Endothelial cell of umbilical vein (primary cell): ENCODE measurements at places on chromosomes 4 and X. TPM values are rescaled to one million over a fixed set of nuclear protein-coding genes. Genes with fewer than 3 reads are reported as not detected.

The RTL3 gene
- not detected in 2 replicates for total RNA-seq

The HOPX gene
- total RNA-seq: 0.62 and 5.8 TPM in 2 replicates

The CD40LG gene
- not detected in 2 replicates for total RNA-seq

The TMEM47 gene
- 22.2 and 26.8 TPM in 2 replicates for total RNA-seq

The SHROOM4 gene
- 57.5 and 58.7 TPM in 2 replicates for total RNA-seq

The SLC38A5 gene
- total RNA-seq: 25.1 and 28.8 TPM in 2 replicates

The XAGE1A gene
- not detected in 2 replicates for total RNA-seq

DNA sequence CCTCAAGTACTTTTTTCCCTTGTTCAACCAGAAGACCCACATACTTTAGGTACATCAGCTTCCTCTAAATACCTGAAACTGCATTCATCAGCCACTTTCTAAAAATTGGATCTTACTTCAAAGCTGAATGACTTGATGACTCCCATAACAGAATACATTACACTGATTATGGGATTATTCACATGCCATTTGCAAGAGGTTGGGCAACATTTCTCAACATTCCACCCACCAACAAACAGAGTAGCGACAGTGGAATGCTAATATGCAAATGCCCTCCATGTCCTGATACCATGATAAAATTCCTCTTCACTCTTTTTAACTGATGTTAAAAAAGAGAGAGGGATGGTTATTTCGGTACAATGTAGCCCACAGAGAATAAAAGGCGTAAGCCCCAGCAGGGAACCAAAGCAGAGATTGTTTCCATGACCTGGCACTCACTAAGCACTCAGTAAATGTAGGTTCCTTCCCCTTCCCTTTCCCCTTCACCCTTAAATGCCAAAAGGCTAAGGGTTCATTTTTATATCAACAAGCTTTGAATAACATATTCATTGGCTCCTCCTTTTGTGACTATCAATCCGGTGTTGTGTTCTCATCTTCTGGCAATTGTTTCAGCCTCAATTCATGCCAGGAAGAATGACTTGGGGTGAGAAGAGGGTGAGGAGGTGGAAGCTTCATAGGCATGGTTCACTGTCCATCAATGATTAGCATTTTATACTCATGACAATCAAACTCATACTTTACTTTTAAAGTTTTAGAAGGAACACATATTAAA, 317.2 kb downstream of the DHX15 start:
- H3K4me3 ChIP-seq: no peak overlapping the region
- H3K27ac ChIP-seq: no peak overlapping the region
- no peaks in the 10 kb centered on the region for H3K4me1 ChIP-seq
- no peaks in the 10 kb centered on the region for H3K27me3 ChIP-seq
- DNase-seq: no peak

GRCh38 chr4:154529728-154530519, 20.3 kb downstream of the PLRG1 start:
- DNase-seq: no peak
- no peak overlapping the region for H3K4me3 ChIP-seq
- no peaks in the 10 kb centered on the region for H3K36me3 ChIP-seq
- peaks cover 3% of the 10 kb centered on the region for H3K27me3 ChIP-seq
- no peak overlapping the region for H3K27ac ChIP-seq

GRCh38 chr4:40837094-40837870, 87.5 kb downstream of the NSUN7 start:
- no peak overlapping the region for H3K4me3 ChIP-seq
- no peak overlapping the region for H3K27ac ChIP-seq
- peaks cover 4% of the 10 kb centered on the region for H3K4me1 ChIP-seq
- H3K27me3 ChIP-seq: no peaks in the 10 kb centered on the region

- H3K4me1 ChIP-seq: peaks cover 2% of the 10 kb centered on the region
- H3K27ac ChIP-seq: no peak overlapping the region
- H3K4me3 ChIP-seq: no peak overlapping the region
- no peak for DNase-seq
- no peaks in the 10 kb centered on the region for H3K27me3 ChIP-seq
Measured at GRCh38 chr4:88828842-88829571, 131.4 kb upstream of the NAP1L5 start.

GRCh38 chrX:150226223-150226965, 136.7 kb upstream of the MAMLD1 start:
- no peaks in the 10 kb centered on the region for H3K36me3 ChIP-seq
- no peak for DNase-seq
- no peak overlapping the region for H3K4me3 ChIP-seq

DNA sequence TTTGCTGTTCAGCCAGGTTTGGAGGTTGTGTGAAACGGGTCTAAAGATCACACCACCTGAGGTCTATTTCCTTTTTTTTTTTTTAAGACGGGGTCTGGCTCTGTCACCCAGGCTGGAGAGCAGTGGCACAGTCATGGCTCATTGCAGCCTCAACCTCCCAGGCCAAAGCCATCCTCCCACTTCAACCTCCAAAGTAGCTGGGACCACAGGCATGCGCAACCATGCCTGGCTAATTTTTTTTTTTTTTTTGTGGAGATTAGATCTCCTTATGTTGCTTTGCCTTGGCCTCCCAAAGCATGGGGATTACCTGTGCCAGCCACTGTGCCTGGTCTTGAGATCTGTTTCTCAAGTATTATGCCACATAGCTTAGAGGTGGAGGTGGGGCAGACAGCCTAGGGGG, 49.2 kb upstream of the ELOVL6 start:
- no peaks in the 10 kb centered on the region for H3K4me1 ChIP-seq
- no peak for DNase-seq
- H3K27me3 ChIP-seq: no peaks in the 10 kb centered on the region
- no peak overlapping the region for H3K4me3 ChIP-seq

DNA sequence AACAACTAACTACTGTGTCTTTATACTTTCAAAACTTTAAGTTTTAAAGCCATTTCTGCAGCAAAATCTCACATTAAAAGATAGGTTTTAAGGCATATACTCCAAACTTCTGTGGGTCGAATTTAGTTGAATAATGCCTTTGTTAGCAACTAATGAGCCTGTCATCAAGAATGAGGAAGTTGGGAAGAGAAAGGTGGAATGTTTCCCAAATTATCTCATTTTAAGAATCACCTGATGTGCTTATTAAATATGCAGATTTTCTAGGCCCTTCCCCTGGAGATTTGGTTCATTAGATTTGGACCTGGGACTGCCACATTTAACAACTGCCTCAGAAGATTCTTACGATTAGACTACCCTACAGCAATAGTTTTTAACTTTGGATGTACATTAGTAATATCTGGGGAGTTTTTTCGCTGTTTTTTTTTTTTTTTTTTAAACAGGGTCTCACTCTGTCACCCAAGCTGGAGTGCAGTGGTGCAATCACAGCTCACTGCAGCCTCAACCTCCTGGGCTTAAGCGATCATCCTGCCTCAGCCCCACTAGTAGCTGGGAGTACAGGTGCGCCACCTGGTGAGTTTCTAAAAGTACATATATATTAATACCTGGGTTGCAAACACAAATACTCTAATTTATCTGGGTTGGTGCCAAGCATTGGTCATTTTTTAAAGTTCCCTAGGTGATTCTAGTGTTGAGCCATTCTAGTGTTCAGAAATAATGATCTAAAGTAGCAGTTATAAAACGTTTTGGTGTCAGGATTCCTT, 16.1 kb upstream of the TASL start:
- DNase-seq: no peak
- no peaks in the 10 kb centered on the region for H3K4me1 ChIP-seq
- H3K27me3 ChIP-seq: no peaks in the 10 kb centered on the region
- no peak overlapping the region for H3K4me3 ChIP-seq

DNA sequence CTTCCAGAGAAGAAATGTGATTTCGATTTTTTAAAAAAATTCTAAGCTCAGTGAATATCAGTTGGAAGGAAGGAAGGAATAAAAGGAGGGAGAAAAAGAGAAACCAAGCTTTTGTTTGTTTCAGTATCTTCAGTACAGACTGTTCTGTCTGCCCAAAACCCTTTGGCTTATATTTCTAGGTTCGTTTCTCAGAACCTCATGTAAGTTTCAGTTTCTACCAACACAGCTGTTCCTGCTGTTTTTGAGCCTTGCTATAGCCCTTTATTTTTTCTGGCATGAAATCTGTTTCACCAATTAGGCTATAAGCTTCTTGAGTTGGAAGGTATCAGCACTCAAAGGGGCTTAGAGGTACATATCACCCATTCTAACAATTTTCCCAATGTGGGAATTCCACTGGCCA, 157.9 kb downstream of the GBA3 start:
- DNase-seq: no peak
- no peak overlapping the region for H3K27ac ChIP-seq
- no peak overlapping the region for H3K4me3 ChIP-seq
- no peaks in the 10 kb centered on the region for H3K36me3 ChIP-seq
- no peaks in the 10 kb centered on the region for H3K4me1 ChIP-seq

- H3K27ac ChIP-seq: no peak overlapping the region
- DNase-seq: no peak
- no peak overlapping the region for H3K4me3 ChIP-seq
- H3K36me3 ChIP-seq: peaks cover 12% of the 10 kb centered on the region
Measured at GRCh38 chr4:94574616-94575015, 122.9 kb downstream of the PDLIM5 start.

- H3K4me1 ChIP-seq: peaks cover 3% of the 10 kb centered on the region
- peak; percentile 66 for DNase-seq
- H3K27ac ChIP-seq: no peak overlapping the region
- no peak overlapping the region for H3K4me3 ChIP-seq
- no peaks in the 10 kb centered on the region for H3K36me3 ChIP-seq
- H3K27me3 ChIP-seq: no peaks in the 10 kb centered on the region
Measured at GRCh38 chr4:92791871-92792440, 488.2 kb downstream of the GRID2 start.

DNA sequence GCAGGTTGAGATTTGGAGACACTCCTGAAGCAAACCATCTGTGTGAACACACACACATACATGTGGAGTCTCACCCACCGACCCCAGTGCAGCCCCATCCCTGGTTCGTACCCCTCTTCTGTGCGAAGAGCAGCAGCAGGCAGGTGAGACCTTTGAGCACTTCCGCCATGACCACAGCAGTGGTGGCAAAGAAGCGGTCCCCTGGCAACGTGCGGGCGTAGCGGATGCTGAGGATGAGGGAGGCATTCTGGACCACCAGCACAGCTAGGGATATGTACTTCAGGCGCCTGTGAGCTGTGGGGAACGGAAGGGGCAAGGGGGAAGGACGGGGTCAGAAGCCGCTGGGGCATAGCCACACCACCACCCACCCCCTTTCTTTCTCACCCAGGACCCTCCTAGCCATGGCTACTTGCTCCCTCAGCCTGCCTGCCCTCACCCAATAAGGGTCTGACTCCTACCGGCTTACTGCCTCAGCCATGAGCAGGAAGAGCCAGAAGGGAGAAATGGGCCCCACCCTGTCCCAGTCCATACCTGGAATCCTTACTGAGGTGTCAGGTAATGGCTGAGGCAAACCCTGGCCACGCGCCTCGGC, 1.6 kb downstream of the SLC35A2 start:
- no peak for DNase-seq
- peaks cover 9% of the 10 kb centered on the region for H3K4me1 ChIP-seq
- no peaks in the 10 kb centered on the region for H3K27me3 ChIP-seq
- H3K36me3 ChIP-seq: no peaks in the 10 kb centered on the region

GRCh38 chrX:124033821-124034220, 72.3 kb downstream of the STAG2 start:
- H3K4me1 ChIP-seq: no peaks in the 10 kb centered on the region
- DNase-seq: no peak
- no peak overlapping the region for H3K27ac ChIP-seq
- H3K36me3 ChIP-seq: no peaks in the 10 kb centered on the region

DNA sequence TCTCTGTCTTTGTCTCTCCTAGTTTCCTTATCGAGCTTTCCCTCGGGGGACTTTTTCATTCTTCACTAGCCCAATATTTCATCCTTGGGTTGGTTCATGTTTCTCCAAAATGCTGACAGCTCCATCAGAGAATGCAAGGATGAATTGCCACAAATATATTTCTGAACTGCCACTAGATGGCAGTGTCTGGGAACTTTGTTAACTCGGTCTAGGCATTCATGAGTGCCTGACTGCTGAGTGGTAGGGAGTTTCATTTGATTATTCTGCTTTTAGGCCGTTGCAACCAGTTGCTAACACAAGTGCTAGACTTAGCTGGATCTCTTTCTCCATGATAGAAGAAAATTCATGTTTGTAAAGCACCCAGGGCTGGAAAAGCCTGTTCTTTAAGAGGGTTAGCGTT, 73.5 kb upstream of the RAP2C start:
- H3K27ac ChIP-seq: no peak overlapping the region
- H3K4me3 ChIP-seq: no peak overlapping the region
- H3K27me3 ChIP-seq: no peaks in the 10 kb centered on the region
- H3K4me1 ChIP-seq: no peaks in the 10 kb centered on the region
- peak; percentile 35 for DNase-seq

DNA sequence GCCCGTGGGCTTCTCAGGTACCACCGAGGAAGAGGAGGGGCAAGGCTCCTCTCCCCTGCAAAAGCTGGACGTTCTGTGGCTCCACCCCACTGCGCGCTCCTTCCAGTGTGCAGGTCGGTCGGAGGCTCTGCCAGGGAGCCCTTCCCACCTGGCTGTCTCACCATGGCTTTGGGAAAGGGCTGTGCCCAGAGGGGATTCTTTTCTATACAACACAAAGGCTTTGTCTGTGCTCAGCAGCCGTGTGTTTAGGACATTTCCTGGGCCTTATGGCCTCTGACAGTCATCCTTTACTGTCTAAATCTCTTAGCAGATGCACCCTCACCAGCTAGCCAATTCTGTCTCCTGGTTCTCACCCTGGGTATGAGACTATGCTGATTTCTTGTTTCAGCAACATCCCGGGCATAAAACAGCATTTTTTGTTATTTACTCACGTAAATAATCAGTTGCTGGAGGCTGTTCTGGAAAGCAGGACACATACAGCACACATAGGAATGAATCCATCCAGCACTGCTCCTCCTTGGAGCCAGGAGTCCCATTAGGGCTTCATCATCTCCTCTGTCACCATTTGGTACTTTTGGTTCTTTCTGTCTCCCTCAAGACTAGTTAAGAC, 20.4 kb upstream of the ATXN3L start:
- H3K4me3 ChIP-seq: no peak overlapping the region
- no peak for DNase-seq
- H3K27ac ChIP-seq: peak overlapping the region; percentile 90
- H3K27me3 ChIP-seq: no peaks in the 10 kb centered on the region

DNA sequence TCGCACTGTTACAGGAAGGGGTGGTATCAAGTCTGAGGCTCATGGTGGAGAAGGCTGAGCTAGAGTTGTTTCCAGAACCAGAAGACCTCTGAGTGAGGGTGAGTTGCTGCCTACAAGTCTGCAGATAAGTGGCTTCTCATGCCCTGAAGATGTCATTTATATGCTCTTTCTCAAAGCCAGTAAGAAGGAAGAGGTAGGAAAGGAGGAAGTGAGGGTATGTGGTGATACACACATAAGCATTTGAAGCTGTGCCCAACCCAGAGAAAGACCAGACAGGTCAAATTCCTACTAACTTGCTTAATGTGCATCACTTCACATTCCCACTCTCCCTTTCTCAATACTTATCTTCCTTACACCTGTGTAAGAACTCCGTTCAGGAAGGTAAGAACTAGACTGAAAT, at the start of gene PPBP:
Gene PPBP, minus strand, starts transcription at position 130 of the 400 bp plus-strand sequence. Its CDS starts 87 bp downstream, at position 43.
- no peak within 1 kb of the TSS for H3K4me3 ChIP-seq
- H3K27me3 ChIP-seq: no peaks in the 10 kb centered on the region
- H3K27ac ChIP-seq: no peak within 1 kb of the TSS
- no peak for DNase-seq
- H3K36me3 ChIP-seq: no peaks in the 10 kb centered on the region
